ENCODE measurements at places on chromosomes 4 and X.

DNA sequence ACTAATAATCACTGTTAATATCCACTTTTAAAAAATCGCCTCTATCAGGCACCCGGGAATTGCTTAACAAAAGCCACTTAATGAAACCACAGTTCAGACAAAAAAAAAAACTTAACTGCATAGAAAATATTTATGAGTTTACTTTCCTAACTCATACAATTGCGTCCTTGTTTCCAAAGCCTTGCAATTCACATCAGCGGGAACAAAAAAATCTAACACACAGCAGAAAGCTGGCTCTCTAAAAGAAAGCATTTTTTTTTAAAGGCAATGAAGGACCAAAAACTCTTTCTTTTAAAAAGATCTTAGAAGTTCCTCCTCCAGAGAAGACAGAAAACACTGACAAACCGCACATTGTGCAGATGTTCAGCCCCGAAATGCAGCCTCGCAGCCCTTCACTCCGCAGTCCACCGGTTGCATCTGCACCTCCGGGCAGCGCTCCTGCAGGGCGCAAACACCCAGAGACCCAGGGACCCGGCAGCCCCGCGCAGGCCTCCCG is 812 bp downstream of the FAT1 start:
- no peak for DNase-seq

- no peak for DNase-seq
Measured at GRCh38 chrX:19075754-19076153, 46.5 kb downstream of the ADGRG2 start.

DNA sequence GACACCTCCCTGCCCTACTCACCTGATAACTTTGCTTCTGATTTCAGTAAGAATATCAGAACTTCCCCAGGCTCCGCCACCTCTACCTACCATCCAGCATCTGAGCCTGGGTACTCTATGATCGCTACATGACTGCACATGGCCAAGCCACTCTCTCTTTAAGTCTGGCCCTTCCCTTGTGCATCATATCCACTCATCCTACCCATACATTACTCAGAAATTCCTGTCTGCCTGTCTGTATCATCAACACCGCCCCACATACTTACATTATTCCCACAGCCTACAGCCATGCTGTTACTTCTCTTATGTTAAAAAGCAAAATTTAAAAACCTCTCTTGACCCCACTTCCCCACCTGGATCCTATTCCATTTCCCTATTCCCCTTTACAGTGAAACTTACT is 84.7 kb downstream of the SCD5 start:
- peak; percentile 7 for DNase-seq

DNA sequence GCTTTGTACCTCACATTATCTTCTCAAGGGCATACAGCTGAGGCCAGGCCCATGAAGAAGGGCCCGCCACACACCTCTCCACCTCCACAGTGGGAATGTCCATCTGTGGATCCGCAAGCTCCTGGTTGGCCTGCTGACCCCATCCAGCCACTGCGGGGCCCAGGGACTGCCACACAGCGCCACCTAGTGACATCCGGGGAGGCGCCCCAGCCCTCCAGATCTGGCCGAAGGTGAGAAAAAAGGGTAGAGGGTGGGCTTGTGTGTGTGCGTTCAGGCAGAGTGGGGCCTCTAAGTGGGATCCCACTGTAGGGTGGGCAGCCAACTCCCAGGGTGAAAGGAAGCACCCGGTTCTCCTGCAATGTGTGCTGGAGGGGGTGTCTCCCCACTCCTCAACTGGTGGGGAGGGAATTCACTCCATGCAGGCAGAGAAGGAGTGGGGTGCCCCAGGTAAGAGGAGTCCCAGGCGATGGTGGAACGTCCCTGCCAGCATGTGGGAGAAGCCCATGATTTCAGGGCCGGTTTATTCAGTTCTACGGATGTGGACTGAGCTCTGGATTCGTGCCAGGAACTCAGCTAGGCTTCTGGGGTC is 117.3 kb downstream of the ENPP6 start:
- no peak for DNase-seq

- DNase-seq = no peak
Measured at GRCh38 chrX:27522500-27522899, 59.4 kb upstream of the PPP4R3C start.

- DNase-seq = no peak
Measured at GRCh38 chr4:71872767-71873415, 89.0 kb upstream of the GC start.

GRCh38 chr4:31702326-31702725 is 982.2 kb downstream of the PCDH7 start:
- DNase-seq = no peak

- peak; percentile 62 for DNase-seq
Measured at GRCh38 chrX:74420196-74421035, 877 bp upstream of the SLC16A2 start.

- peak; percentile 47 for DNase-seq
Measured at GRCh38 chr4:15031993-15032675, 29.9 kb downstream of the CPEB2 start.

GRCh38 chrX:150868625-150869024 is 29.8 kb downstream of the CD99L2 start:
- no peak for DNase-seq

GRCh38 chr4:3239303-3239702 is 9.7 kb upstream of the MSANTD1 start:
- DNase-seq = no peak

DNA sequence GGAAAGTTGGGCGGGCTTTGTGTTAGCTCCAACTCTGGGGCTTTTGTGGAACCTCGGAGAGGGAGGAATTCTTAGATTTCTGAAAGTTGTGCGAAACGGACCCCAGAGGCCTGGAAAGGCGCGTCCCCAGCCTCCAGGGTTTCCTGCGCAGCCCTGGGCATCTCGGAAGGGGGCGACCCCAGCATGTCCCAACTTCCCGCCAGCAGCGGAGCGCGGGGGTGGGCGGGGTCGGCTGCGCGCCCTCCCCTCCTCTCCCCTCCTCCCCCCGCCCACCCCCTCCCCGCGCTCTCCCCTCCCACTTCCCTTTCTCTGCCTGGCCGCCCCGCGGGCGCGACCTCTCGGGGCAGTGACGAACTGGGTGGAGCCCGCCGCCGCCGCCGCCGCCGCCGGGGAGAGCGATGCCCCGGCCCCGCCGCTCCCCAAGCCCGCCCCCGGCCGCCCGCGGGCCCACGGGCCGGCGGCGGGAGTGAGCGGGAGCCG is 16.8 kb downstream of the PTTG2 start:
- peak; percentile 36 for DNase-seq

DNA sequence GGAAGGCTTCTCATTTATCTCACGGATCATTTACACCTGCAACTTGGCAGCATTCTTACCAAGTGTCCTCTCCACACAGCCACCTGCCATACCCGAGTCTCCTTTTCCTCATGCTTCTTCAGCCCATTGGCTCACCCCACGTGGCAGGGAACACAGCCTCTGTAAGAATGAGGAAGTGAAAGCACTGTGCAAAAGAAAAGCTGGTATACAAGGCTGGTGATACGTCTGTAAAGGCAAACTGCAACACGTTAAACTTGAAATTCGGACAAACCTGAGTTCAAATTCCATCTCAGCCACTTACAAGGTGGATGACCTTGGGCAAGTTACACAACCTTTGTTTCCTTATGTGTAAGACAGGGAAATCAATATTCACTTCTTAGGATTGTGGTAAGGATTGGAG is 164.0 kb upstream of the RASGEF1B start:
- DNase-seq = no peak

DNA sequence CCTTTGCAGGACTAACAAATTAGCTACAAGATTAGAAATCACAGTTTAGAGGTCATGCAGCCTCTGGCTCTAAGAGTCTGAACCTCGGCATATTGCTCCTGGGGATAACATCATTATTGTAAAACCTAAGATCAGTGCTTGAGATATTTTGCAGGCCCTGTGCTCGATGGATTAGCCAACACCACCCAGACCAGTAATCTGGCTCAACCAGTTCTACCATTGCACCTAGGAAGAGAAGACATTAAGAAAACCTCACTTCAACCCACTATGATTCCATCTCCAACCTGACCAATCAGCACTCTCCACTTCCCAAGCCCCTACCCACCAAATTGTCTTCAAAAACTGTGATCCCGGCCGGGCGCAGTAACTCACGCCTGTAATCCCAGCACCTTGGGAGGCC is 43.6 kb downstream of the WFS1 start:
- DNase-seq = no peak

- no peak for DNase-seq
Measured at GRCh38 chr4:174228988-174229387, 54.5 kb downstream of the FBXO8 start.

GRCh38 chr4:151401739-151402138 is 7.2 kb upstream of the FHIP1A start:
- no peak for DNase-seq

DNA sequence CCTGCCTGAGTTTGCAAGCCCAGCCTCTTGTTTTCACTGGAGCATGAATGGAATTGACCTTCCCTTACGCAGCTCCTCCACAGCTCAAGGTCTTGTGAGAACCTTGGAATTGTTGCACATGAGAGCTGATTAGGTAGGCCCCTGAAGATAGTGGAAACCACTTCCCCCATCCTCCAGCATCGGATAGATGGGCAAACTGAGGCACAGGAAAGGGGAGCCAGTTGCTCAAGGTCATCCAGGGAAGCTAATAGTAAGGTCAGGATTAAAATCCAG is 27.2 kb downstream of the PJA1 start:
- DNase-seq = no peak

- DNase-seq = no peak
Measured at GRCh38 chrX:72080800-72081199, 50.9 kb downstream of the RTL5 start.

- peak; percentile 82 for DNase-seq
Measured at GRCh38 chr4:55175779-55176231, 50.4 kb upstream of the KDR start.

DNA sequence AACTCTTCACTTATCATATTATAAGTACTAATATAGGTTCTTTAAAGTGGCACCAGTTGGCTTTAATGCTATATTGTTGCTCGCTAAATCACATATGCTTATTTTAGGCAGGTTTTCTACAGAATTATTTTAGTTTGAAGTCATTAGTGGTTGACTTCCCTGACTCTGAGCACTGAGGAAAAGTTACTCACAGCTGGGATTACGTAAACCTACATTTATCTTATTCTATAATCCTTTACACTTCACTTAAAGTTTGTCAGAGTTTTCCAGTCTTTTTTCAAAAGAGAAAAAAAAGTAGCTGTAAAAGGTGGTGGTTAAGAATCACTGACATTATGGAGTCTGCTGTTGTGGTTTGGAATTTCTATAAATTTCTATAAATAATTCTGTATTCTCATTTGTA is 5.8 kb downstream of the UGT2B4 start:
- DNase-seq = no peak

DNA sequence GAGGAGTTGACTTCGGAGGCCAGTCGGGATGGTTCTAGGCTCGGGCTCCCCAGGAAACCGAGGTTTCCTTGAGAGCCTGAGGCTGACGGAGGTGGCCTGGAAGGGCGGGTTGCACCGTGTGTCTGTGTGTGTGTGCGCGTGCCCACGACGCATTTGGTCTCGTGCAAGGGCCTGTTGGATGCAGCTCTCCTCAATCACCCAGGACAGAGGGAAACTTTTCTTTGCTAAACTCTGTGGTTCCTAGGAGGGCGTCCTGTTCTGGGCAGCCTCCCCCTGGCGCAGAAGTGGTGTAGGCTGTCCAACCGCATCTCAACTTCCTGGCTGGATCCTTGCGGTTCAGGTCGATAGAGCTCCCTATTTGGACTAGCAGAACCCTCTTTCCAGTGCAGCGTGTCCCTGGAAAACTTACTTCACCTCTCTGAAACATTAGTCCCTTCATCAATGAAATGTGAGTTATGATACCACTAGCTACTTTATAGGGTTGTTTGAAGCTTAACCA is 973 bp downstream of the STK32B start:
- DNase-seq = no peak
